ENCODE measurements at places on chromosomes 16 and 17.

DNA sequence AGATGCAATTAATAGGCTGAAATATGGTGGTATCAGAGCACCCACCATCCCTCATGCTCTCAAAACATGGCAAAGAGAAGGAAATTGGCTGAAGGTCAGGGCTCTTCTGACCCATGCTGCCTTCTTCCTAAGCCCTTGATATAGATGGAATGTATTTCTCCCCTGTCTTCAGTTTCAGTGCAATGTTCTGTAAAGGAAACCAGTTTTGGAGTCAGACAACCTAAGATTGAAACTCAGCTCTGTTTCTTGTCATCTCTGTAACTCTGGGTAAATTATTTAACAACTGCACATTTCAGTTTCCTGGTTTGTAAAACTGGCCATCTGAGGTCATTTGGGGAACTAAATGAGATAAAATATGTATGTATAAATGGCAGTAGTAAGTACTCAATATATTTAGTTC, 243.9 kb downstream of the CA10 start:
- no peak for DNase-seq

- no peak for DNase-seq
These were observed 37.9 kb downstream of the PIGL start for GRCh38 chr17:16254773-16255400.

DNA sequence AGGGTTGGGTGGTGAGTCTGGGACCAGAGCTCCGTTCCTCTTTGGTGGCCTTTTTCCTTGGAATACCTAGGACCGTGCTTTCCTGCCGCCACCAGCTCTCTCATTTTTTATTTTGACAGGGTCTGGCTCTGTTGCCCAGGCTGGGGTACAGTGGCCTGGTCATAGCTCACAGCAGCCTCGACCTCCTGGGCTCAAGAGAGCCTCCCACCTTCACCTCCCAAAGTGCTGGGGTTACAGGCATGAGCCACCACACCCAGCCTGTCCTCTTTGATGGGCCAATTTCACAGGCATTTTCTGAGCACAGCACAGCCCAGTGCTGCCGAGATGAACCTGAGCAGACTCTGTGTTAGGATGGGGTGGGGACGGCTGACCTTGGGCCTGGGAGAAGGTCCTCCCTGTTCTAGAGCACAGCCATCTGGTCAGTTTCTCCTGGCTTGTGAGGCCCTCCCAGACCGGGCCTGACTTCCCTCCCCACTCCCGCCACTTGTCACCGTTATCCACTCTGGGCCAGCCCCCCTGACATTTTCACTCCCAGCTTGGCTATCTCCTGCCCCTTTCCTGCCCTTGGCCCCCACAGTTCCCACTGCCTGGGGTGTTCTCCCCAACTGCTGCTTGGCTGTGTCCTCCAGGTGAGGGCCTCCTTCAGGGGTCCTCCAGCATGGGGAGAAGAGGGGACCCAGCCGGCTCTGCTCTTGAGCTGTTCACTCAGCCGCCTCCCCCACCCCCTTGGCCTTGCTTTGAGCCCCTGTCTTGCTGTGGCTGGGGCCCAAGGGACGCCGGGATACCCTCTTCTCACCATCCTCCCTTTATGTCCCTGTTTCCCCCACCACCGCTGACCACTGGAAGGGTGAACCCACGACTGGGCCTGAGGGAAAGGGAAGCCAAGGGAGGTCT, 5.0 kb downstream of the ADCY7 start:
- DNase-seq = no peak

DNA sequence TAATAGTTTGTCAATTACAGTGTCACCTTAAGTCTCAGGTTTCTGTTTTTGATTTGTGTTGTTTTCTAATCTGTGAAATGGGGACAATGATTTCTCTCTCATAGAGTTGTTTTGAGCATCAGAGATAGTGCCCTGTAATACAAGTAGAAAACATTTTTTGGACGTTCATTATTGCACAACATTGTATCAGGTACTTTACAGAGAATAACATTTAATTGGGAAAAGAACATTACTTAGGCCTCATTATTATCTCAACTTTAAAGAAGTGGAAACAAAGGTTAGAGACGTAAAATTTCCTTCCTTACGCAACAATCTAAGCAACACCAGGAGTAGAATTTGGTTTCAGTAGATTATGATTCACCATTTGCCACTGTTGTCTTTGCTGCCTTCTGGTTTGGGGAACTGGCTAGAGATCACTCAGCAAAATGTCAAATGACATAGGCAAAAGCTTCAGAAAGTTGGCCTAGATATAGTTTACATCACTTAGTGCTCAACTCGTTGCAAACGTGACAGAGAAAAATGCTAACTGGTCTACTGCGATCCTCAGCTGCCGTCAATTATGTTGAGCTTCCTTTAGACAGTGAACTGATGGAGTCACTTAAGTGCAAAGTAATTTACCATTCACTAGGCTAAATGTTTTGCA, 1026.8 kb downstream of the CDH11 start:
- no peak for DNase-seq

DNA sequence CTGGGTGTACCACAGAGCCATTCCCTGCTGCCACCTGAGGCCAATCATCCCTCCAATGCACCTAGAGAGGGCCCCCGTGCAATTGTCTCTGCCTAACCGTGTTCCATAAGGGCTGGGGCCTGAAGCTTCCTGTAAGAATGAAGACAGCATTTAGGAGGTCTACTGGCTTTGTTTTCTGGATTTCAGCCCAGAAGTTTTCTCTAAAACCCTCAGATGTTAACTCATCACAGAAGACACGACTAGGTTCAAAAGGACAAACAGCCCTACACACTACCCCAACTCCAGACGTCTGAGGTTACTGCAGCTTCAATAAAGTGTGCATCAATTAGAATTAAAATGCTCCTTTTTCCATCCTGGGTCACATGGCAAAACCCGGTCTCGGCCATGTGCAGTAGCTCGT, 10.8 kb upstream of the DRG2 start:
- no peak for DNase-seq

- DNase-seq = no peak
These were observed 133.8 kb upstream of the PLCG2 start for GRCh38 chr16:81645266-81645694.

DNA sequence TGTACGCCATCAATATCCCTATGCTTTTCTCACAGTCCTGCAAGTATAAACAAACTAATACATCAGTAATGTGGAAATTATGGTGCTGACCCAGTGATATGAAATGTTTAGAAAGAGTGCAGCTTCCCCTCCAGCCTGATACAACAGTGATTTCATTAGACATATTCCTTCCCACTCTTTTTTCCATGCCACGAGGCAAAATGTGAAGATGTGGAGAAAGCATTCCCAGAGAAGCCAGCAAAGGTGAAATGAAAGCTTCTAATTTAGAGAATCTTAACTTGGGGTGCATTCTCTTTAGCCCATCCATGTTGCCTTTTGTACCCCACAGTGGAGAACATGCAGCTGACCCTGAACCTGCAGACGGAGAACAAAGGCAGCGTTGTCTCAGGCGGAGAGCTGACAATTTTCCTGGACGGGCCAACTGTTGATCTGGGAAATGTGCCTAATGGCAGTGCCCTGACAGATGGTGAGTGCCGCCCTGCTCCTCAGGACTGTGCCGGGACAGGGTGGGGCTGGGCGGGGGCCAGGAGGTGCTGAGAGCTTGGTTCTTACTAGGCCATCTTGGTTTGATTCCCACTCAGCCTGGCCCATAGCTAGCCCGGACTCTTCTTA, 77.8 kb downstream of the WWP2 start:
- DNase-seq = no peak

DNA sequence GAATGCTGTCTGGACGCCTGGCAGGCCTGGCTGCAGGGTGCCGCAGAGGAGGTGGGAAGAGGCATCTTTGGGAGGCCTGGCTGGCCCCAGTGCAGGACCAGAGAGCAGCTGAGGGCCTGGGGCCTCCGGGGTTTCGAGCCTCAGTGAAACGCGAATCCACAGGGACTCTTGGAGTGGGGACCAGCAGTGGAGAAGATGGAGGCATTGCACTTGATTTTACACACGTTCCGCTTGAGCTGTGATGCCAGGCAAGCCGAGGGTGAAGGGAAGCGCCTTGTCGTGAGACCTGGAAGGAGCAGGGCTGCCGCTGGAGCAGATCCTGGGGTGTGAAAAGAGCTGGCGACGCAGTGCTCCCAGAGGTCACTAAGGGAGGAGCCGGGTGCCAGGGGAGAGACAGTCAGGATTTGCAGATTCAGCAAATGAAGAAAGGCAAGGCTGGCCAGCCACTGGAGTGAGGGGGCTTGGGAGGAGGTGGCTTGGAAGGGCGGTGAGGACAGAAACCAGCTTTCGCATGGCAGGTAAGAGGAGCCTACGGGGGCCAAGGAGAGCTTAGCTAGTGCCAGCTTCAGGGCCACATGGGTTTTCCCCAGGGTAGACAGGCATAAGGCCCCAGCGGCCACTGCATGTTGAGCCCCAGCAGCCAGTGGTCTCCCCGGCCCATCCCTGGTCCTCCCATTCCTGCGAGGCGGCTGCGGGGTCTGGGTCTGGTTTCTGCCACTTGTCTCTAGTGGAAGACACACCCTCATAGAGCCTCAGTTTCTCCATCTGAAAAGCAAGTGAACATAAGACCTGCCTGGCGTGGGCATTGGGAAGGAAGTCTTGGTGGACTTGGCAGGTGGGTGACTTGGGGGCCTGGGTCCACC, 175.2 kb upstream of the CHMP6 start:
- no peak for DNase-seq

GRCh38 chr16:12826559-12826958, 22.9 kb upstream of the CPPED1 start:
- no peak for DNase-seq

GRCh38 chr17:11589716-11590115, 8.6 kb upstream of the DNAH9 start:
- DNase-seq = no peak

GRCh38 chr17:47741109-47741792, 8.2 kb downstream of the TBX21 start:
- DNase-seq = no peak

GRCh38 chr16:29789775-29790182, 772 bp upstream of the KIF22 start:
- no peak for DNase-seq

- no peak for DNase-seq
These were observed 166.9 kb downstream of the C16orf95 start for GRCh38 chr16:87150262-87150661.

- DNase-seq = no peak
These were observed 477.5 kb downstream of the WWOX start for GRCh38 chr16:78576941-78577340.

DNA sequence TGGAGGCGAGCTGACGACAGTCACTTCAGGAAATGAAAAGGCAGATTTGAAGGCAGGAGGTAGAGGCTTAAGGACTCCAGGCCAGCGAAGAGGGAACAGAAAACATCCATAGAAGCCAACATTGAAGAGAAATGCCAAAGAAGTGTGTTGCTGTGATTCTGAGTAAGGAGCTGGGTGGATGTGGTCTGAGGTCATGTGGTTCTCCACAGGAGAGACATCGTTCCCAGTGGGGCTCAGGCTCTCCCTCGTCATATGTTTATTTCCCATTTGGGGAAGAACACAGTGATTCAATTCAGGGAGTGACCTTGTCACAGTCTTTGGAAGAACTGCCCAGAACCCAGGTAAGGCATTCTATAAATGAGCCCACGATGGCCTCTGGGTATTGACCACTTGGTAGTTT, 6.6 kb upstream of the PMP22 start:
- no peak for DNase-seq

- no peak for DNase-seq
These were observed 12.8 kb downstream of the SLC7A6OS start for GRCh38 chr16:68297908-68298307.

GRCh38 chr17:10613775-10614513, 43.2 kb downstream of the MYH3 start:
- DNase-seq = no peak

DNA sequence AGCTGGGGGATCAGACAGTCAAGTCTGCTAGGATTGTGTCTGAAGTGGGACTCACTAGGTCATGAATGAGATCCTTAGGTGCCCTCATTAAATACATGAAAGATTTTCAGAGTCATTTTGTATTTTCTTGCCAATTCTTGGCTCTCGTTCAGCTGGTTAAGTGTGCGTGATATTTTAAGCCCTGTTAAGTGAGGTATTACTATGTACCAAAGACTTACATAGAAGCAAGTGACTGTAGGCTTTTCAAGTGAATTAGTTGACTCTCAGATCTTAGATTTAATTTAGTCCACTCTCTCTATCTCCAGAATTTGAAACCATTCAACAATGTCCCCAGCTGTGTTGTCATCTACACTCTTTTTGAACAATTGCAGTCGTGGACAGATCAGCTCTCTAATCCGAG, 219.4 kb downstream of the FOXL1 start:
- DNase-seq = no peak

DNA sequence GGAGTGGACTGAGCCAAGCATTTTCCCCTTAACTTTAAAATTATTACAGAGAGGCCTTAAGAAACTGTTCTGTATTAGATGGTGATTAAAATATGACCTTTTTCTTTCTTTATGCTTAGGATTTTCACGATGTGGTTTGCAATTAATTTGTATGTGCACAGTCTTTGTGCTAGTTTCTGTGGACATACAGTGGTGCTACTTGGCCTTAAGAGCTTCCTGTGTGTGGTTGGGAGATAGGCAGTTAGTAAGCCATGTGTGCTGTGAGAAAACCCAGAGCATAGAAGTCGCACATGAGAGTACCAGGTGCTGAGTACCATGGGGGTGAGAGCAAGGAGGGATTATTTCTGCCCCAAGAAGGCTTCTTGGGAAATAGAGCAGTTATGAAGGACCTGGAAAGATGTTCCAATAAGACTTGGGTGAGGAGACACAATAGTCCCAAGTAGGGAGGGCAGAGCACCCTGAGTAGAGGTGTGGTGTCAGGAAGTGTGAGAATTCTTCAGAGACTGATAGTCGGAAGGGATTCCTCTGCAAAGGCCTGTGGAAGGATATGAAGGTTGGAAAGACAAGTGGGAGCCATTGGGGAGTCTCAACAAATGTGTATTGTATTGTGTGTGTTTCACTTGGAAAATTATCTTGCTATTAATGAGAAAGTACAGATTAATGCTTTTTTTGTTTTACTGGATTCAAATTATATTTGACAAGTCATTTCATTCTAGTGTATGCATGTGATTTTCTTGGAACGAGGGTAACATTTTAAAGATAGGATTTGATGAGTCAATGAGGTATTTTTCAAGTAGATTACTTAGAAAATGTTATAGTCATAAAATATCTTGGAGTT, 239.9 kb downstream of the PRKCA start:
- no peak for DNase-seq

- DNase-seq = no peak
These were observed 37.8 kb downstream of the MSI2 start for GRCh38 chr17:57294101-57294500.

- DNase-seq = no peak
These were observed 4.6 kb downstream of the RBBP6 start for GRCh38 chr16:24543949-24544348.

- no peak for DNase-seq
These were observed 72.1 kb upstream of the HNF1B start for GRCh38 chr17:37816950-37817349.

GRCh38 chr17:62628831-62629555, 1.5 kb downstream of the MRC2 start:
- DNase-seq = no peak

- DNase-seq = no peak
These were observed 59.2 kb upstream of the ZNF750 start for GRCh38 chr17:82898976-82899514.

DNA sequence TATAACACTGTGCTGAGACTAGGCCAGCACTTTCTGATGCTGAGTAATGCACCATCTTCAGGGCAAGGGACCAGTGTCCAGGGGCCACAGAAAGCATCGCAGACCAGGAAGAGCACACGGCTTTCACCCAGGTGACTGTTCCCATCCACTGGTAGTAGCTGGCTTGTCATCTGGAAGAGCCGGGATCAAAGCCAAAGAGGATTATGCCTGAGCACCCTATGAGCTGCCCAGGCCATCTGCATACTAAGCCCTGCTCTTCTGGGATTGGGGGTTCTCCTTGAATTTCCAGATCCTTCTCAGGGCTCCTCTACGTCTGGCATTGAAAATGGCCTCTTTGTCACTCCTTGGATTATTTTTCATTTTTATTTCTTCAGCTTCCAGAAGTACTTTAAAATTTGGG, 140.7 kb downstream of the IRX3 start:
- no peak for DNase-seq

Measured in activated CD4-positive, CD25-positive, alpha-beta regulatory T cell (primary cell).